Aorta (tissue), 5 donors: ENCODE measurements at places on chromosomes 3 and 15. TPM values are rescaled to one million over a fixed set of nuclear protein-coding genes. Genes with fewer than 3 reads are reported as not detected.

The OCA2 gene
- total RNA-seq, result 4.0 TPM

The KIF7 gene
- total RNA-seq, result 16.5 TPM

The CLDN16 gene
- not detected for total RNA-seq

The XCR1 gene
- total RNA-seq, result 0.63 TPM

The CPNE9 gene
- total RNA-seq, result not detected

The SCAANT1 gene
- not detected for total RNA-seq

The CHRFAM7A gene
- 13.2 TPM for total RNA-seq

The BCL2A1 gene
- total RNA-seq, result 7.8 TPM

The CSPG5 gene
- total RNA-seq, result 7.0 TPM

The TM4SF18 gene
- 9.0 TPM for total RNA-seq

The HESX1 gene
- 0.36 TPM for total RNA-seq

The GYG1 gene
- total RNA-seq, result 67.3 TPM

The TGM4 gene
- not detected for total RNA-seq

The CYP19A1 gene
- total RNA-seq, result 3.2 TPM

The TF gene
- total RNA-seq, result 1.1 TPM

The LRTM1 gene
- total RNA-seq, result not detected

The USP50 gene
- 1.1 TPM for total RNA-seq

The ASB7 gene
- total RNA-seq, result 11.5 TPM

The HYAL1 gene
- total RNA-seq, result 6.9 TPM

The MBD4 gene
- total RNA-seq, result 23.9 TPM

The FANCD2OS gene
- not detected for total RNA-seq

The MAP3K13 gene
- total RNA-seq, result 25.3 TPM

The SPSB4 gene
- total RNA-seq, result 1.0 TPM

The TIMP4 gene
- total RNA-seq, result 60.1 TPM

The COL6A5 gene
- total RNA-seq, result not detected

The MKRN3 gene
- 1.6 TPM for total RNA-seq

The CTDSPL2 gene
- total RNA-seq, result 35.9 TPM
